ENCODE measurements at places on chromosomes 5 and 9.

DNA sequence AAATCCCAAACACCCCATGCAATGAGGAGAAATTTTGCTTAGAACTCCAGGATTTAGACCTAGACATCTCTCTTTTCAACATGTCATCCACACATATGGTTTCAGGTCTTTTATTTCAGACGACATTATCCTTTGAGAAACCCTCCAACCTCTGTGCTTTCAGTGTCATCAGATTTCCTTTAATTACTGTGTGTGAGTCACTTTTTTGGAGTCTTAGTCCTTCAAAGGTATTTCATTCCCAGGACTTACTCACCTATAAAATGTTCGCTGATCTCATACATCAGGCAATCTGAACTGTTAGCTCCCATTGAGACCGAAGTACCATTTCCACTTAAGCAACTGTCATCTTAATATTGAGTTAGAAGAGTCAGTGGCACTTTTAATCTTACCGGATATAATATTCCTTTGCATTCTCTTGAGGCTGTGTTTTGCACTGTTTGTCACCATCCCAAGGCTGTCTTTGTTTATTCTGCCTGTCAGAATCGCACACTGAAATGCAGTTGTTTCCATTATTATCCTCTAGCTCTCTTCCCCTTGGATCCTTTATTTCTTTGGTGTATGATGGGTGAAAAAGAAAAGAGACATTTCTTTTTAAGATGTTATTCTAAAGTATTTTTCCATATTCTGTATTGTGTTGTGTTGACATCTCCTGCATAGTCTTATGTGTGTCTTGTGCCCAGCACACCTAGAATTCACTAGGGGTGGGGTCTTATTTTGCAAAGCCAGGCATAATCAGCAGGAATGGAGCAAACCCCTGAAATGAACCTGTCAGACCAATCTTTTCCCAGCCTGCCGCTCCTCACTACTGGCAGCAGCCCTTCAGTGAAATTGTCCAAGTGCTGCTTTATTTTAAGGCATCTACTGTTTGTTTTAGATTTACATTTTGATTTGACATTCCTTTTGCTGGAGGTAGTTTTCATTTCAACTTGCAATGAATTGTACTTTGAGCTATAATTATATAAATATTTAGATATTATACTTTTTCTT lies 155.4 kb downstream of the PAM start:
- peak; percentile 93 for DNase-seq

GRCh38 chr5:139385061-139386049 lies 2.3 kb upstream of the SLC23A1 start:
- peak; percentile 37 for DNase-seq

GRCh38 chr9:36276781-36277181 lies 18.5 kb upstream of the GNE start:
- DNase-seq: peak; percentile 84

DNA sequence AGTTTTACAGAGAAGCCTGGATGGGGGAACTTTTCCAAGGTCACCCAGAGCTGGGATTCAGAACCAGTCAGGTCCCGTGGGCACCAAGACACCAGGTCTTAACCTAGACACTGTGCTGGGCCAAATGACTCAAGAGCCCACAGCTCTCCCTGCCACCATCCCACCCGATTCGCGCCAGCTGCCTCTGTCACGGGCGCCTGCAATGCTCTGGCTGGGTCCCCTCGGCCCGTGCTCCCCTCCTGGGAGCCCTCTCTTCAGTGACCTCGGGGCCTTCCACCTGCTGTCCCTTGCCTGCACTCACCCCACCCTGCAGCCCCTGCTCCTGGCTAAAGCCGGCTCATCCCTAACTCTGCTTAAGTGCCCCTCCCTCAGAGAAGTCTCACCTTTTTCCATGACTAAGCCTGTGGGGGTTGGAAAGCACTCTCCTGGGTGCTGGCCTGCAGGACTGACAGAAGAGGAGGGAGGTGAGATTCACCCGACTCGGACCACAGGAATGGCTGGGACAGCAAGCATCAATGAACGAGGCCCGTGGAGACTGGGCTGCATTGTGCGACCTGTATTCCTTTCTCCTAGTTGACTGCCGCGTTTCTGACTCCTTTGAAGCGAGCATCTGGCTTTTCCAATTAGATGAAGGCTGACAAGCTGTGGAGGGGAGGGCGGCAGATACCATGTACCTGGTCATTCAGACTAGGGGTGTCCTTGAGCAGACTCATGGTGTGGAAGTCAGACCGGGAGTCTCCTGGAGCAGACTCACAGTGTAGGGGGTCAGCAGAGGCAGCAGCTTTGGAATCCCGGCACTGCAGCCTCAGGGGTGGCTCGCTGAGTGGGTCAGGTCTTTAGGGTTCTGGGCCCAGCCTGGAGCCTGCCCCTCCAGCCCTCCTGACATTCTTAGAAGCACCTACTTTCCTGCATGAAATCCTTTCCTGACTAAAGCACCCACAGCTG lies 5.8 kb upstream of the IL4 start:
- no peak for DNase-seq

DNA sequence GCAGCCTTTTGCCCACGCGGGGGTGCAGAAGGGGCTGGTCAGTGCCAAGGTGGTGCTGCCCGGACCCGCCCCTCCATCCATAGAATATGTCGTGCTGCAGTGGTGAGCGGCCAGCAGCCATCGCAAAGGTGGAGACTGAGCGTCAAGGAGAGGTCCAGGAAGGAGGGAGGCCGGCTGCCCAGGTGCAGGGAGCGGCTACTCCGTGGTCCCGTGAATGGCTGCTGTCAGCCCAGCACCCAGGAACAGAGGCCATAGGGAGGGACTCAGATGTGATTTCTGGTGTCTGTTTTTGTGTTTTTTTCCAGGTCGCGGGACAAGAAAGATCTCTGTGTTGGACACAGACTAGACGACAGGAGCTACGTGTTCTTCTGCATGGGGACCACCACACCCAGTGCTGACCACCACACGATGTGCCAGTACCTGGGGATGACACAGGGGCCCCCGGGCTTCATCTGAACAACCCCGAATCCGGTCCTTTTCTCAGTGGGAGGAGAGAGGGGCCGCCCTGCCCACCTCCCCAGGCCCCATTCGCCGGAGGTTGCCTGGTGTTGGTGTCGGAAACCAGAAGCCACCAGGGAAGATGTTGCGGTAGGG lies 29.0 kb downstream of the PAEP start:
- no peak for DNase-seq

GRCh38 chr5:124130816-124131215 lies 615.6 kb downstream of the ZNF608 start:
- no peak for DNase-seq

DNA sequence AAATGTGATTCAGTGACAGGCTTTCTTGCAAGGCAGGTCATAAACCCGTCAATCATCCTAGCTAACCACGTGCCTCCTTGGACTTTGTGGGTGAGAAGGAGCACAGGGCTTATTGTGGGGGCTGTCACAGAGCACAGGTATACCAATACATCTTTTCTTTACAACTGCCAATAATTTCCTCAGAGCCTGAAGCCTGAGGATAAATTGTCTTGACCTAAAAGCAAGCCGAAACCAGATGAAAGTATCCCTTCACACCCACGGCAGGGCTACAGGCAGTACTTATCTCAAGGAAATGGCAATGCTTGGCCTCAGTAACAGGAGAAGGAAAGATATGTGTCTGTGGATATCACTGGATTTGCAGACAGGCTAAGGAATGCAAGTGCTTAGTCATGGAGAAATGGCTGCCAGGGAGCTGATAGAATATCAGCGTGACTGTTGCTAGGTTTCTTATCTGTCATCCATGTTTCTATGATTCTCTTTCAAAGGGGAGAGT lies 90.3 kb upstream of the ZNF366 start:
- peak; percentile 89 for DNase-seq

DNA sequence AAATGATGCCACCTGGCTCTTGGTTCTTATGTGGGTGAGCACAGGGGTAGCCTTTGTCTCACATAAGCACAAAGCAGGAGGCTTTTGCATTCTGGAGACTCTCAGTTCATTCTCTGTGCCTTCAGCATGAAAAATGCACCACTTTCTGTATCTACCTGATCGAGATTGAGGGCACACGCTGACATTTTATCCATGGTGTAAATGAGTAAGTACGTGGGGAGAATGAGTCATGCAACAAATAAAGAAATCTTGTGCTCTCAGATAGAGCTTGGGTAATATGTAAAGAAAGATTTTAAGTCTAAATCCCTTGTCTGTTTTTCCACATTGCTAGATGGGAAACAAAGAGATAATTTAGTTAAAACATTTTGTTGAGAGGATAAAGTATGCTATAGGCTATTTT lies 607.2 kb upstream of the WWC1 start:
- DNase-seq: peak; percentile 66

DNA sequence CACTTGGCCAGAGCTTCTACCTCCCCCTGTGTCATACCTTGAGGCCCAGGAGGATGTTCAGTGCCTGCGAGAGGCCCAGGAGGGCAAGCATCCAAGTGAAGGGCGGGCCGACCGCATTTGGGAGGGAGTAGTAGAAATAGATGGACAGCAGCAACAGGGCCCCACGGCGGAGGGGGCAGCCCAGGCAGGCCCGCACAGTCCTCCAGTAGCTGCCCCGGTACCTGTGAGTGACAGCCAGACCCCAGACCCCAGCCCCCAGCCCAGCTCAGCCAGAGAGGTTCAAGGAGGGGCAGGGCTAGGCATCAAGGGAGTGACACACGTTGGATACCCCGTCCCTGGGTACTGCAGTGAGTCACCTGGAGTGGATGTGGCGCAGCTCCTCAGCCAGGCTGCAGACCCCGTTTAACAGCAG lies 1.4 kb downstream of the STING1 start:
- DNase-seq: no peak

GRCh38 chr9:70111641-70112236 lies 68.1 kb downstream of the MAMDC2 start:
- DNase-seq: peak; percentile 79

- no peak for DNase-seq
Measured at GRCh38 chr9:29325894-29326293, 1752.6 kb upstream of the C9orf72 start.

- peak; percentile 39 for DNase-seq
Measured at GRCh38 chr9:108549184-108549583, 306.6 kb downstream of the ACTL7B start.

DNA sequence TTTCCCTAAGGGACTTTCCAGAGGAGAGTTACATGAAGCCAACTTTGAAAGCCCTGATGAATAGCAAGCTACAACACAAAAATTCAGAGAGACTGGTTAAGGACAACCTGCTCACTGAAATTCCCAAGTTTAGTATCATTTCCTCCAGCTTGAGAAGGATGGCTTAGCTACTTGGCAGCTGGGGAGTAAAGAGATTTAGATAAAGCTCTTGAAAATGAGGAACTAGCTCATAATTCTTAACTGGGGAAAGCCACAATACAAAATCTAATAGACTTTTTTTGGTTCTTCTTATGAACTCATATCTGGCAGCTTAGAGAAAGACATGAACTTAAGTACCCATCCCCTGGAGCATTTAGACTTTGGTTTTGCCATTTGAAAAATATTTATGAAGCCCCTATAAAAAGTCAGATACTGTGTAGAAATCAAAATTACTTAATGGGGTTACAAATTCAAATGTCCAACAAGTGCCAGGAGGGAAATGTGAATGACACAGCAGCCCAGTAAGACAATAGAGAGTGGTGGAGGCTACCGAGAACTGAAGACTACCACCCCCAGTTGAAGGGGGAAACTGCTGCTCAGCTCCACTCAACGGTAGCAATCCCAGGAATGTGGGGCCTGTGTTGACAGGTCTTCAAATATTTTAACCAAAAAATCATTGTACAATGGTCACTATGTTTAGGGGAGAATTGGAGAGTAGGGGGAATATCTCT lies 79.4 kb upstream of the ADRB2 start:
- DNase-seq: no peak

DNA sequence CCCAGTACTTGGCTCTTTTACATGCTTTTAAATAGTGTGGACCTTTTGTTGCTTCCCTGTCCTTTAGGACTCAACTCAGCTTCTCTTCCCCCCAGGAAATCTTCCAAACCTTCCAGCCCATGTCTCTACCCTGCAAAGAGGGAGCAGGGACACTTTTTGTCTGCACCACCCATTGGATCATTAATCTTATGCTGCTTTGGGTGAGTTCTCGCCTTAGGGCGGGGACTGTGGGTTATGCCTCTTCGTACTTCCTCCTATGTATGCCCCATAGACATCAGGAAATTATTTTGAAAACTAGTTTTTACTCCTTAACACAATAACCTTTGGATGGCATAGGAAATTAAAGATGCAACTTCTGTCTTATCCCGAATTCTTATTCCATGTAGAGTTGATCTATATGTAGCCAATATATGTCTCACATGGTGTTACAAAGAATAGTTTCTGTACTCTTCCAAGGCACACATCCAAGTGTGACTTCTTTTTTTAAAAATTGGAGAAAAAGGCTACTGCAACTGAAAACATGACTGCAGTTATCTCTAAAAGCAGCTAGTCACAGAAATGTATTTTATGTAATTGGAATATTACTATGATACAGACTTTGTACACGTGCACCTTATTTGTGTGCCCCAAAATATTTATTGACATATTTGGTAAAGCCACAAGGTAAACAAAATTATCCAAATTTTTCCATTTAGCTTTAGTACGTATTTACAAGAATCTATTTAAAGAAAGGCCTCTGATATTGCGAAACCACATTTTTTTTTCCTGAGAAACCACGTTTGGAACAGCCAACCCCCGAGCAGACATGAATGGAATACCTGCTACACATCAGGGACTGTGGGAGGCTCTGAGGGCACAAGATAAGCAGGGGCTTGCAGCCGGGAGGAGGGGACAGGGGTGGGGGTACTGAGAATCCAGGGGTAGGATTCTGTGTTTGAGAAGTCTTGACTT lies 133.6 kb downstream of the WDR41 start:
- DNase-seq: peak; percentile 72

- DNase-seq: no peak
Measured at GRCh38 chr9:124348831-124349230, 66.4 kb downstream of the PSMB7 start.

- no peak for DNase-seq
Measured at GRCh38 chr5:116989995-116990394, 415.4 kb upstream of the SEMA6A start.

DNA sequence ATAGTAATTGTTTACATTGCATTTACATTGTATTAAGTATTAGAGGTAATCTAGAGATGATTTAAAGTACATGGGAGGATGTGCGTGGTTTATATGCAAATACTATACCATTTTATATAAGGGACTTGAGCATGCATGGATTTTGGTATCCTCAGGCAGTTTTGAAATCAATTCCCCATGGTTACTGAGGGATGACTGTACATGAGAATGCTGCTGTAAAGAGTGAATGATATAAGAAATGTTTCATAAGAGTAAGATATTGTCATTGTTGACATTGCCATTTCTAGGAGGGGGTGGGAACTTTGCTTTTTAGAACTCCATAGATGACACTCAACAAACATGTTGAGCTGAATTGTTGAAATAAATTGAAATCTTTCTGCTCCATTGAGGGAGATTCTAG lies 185.0 kb downstream of the SEMA6A start:
- DNase-seq: no peak
